Gastrocnemius medialis (tissue), 4 donors: ENCODE measurements at places on chromosomes 2 and 18. TPM values are rescaled to one million over a fixed set of nuclear protein-coding genes. Genes with fewer than 3 reads are reported as not detected.

The TMEFF2 gene
- total RNA-seq, result 0.20 TPM

The SAG gene
- total RNA-seq, result not detected

The METTL4 gene
- total RNA-seq, result 1.9 TPM

The AFF3 gene
- total RNA-seq, result 0.22 TPM

GRCh38 chr2:151644580-151644979 lies 89.7 kb downstream of the NEB start:
- peaks cover 3% of the 10 kb centered on the region for H3K4me1 ChIP-seq
- H3K27me3 ChIP-seq, result no peaks in the 10 kb centered on the region
- H3K36me3 ChIP-seq, result peaks cover 98% of the 10 kb centered on the region
- no peak overlapping the region for H3K4me3 ChIP-seq
- no peak overlapping the region for H3K27ac ChIP-seq
